T-helper 2 cell treated with Interferon-gamma antibody and Interleukin-4, amounts not matched to agents 5 μg/mL and 100 μg/mL, for 36 hours (primary cell): ENCODE measurements at places on chromosomes 4 and X.

GRCh38 chr4:8600686-8601085, 8.1 kb downstream of the CPZ start:
- no peak for DNase-seq

GRCh38 chrX:109952985-109953905, 49.7 kb upstream of the TMEM164 start:
- DNase-seq: no peak

- DNase-seq: no peak
Observed at GRCh38 chrX:154125391-154126040, 18.5 kb upstream of the OPN1LW start.

DNA sequence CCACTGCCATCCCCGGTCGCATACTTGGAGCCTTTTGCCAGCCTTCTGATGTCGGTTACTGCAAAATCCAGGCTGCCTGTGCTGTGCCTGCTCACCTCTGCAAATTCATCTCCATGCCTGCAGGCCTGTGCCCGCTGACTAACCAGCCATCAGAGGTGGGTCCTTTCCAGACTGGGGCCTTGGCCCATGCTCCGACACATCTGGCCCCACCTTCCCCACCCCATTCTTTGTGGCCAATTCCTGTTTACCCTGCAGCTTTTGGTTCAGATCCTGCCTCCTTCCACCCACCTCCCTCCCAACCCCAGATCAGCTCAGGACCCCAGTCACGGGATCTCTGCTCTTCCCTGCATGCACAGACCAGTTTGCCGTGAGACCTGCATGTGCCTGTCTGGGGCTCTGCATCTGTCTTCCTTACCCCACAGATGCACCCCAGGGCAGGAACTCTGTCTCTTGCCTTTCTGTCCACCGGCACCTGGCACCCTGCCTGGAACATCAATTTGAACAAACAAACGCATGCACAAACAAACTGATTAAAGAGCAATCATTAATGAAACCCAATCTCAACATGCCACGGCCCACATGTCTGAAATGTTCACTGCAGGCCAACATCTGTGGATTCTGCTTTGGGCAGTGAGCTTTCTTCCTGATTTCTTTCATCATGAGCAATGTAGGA, 112.8 kb upstream of the PSAPL1 start:
- DNase-seq: no peak

- DNase-seq: no peak
Observed at GRCh38 chrX:39242187-39242586, 440.9 kb downstream of the MID1IP1 start.

- no peak for DNase-seq
Observed at GRCh38 chr4:41723286-41723685, 25.2 kb downstream of the PHOX2B start.

GRCh38 chr4:16759931-16760582, 138.4 kb downstream of the LDB2 start:
- no peak for DNase-seq

GRCh38 chr4:144902614-144903013, 195.4 kb downstream of the ANAPC10 start:
- DNase-seq: no peak

- no peak for DNase-seq
Observed at GRCh38 chr4:12973522-12973921, 510.6 kb downstream of the RAB28 start.

DNA sequence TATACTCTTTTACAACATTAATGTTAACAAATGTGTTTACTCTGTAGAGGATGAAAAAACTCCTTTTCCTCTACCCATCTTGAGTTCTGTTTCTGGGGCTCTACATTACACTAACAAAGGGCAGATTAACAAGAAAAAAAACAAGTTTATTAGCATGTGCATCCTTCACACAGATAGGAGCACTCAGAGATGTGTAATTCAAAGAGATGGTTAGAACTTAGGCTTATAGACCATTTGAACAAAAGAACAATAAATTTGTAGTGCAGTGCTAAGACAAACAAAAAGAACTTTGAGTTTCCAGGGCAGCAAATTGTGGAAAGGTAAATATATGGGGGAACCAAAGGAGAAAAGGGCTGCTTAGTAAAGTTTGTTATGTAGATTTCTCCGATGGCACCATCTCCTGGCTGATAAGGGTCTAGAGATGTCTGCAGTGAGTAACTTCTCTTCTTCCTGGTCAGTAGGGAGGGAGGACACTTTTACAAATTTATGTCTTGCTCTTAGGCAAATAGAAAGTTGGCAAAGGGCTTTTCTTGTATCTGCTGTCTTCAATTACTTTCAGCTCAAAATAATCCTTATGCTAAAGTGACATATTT, 1249.9 kb upstream of the TENM3 start:
- no peak for DNase-seq

- DNase-seq: no peak
Observed at GRCh38 chrX:479273-479981, 92.7 kb upstream of the PPP2R3B start.

DNA sequence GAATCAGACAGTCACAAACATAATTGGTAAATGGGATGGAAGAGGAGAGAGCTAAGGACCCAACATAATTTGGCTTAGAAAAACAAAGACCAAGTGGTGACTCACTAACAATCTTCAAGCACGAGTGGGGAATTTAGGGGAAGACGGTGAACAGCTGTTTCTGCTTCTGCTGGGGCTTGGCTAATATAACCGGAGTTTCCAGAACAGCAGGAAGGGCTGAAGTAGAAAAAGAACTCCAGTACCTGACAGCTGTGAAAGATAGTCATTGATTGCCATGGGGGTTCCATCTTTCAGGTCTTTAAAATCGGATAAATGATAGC, 290.9 kb upstream of the LDB2 start:
- no peak for DNase-seq
